Right ventricle myocardium superior (tissue), 1 donor: ENCODE measurements at places on chromosomes 7 and 10.

GRCh38 chr7:12196386-12196785 lies 14.7 kb upstream of the TMEM106B start:
- no peak for DNase-seq

DNA sequence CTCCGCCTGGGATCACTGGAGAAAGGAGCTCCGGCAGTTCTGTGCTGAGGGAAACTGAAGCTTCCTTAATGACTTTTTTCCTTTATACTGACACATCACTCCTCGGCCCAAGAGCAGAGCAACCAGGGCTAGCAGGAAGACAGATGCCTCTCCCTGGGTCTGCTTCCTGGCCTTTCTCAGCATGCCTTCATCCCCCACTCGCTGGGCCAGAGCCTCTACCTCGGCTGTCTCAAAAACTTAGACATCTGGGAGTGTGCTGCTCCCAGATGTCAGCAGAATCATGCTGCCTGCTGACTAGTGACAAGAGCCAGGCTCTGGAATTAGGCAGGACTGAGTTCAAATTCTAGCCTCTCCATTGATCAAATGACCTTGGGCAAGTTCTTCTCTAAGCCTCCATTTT lies 24.4 kb upstream of the LRRC4 start:
- DNase-seq = no peak

DNA sequence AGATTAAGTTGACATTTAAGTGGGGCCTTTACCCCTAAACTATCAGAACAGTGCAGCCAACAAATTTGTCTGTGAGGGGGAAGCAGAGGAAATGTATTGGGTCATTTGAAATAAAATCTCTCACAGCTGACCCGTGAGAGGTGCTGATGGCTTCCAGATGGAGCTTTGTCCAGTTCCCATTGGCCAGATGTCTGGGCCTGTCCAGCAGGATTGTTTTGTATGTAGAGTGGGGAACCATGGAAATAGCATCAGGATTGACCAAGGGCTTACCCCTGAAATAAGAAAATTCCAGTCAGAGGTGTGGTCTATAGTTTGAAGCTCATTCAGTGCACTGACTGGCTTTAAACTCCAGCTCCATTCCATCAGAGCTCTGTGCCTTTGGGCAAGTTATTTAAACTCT lies 50.6 kb downstream of the INHBA start:
- DNase-seq = no peak

DNA sequence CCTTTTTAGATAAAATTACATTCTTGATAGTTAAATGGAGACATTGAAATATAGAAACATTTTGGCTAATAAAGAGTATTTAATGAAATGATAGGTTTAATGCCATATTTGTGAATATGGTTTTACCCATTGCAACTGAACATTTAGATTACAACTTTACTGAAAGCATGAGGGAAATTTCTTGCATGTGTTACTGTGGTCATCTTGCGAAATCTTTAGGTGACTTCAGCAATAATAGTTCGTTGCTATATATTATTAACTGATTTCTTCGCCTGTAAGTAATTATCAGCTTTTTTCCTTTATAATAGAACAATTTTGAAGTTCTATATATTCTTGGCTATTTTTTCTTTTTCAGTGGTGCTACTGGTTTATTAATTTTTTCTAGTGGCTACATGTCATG lies 83.2 kb downstream of the MLLT10 start:
- DNase-seq = no peak

GRCh38 chr7:26055241-26055640 lies 96.8 kb upstream of the NFE2L3 start:
- no peak for DNase-seq

DNA sequence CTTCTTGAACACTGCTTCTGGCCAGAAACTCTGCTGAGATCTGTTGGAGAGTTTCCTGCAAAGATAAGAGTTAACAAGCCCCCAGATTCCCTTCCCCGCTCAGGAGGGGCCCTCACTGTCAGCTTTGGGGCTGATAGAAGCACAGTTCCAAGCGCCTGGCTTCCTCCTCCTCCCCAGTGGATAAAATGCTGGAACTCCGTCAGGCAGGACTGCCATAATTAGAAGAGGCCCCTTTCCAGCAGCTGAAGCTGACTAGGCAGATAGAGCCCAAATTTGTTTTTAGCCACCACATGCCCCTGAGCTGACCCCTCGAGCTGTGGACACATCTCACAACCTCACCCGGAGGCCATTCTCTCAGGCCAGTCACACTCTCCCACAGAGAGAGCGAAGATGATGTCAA lies 89.4 kb downstream of the TBXAS1 start:
- DNase-seq = peak; percentile 53

DNA sequence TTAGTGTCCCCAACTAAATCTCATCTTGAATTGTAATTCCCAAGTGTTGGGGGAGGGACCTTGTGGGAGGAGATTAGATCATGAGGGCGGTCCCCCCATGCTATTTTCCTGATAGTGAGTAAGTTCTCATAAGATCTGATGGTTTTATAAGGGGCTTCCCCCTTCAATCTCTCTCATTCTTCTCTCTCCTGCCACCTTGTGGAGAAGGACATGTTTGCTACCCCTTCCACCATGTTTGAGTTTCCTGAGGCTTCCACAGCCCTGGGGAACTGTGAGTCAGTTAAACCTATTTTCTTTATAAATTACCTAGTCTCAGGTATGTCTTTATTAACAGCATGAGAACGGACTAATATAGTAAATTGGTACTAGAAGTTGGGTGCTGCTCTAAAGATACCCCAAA lies 365.6 kb downstream of the ANKRD7 start:
- DNase-seq = no peak

GRCh38 chr10:87861953-87862678 lies 1.2 kb downstream of the KLLN start:
- peak; percentile 98 for DNase-seq

DNA sequence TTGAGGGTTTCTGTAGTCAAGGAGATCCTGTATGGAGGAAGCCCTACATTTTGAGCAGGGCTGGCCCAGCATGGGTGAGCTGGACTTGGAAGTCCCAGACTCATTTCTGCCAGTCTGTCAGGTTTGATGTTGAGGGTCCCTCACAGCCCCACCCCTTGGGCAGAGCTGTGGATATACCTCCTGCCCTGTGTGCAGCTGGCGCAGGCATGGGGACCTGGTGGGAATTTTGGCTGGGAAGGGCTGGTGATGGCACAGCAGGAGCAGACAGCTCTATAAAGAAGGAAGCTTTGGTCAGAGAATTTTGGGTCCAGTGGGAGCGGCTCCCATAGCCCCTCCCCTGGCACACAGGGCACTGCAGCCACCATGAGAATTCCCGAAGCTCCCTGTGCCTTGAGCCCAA lies 482.6 kb downstream of the RPS24 start:
- DNase-seq = no peak

GRCh38 chr7:151351967-151352366 lies 10.4 kb downstream of the NUB1 start:
- no peak for DNase-seq

GRCh38 chr7:33050535-33051318 lies 11.8 kb downstream of the NT5C3A start:
- no peak for DNase-seq

- DNase-seq = no peak
Measured at GRCh38 chr7:158811461-158811860, 17.8 kb downstream of the ESYT2 start.

DNA sequence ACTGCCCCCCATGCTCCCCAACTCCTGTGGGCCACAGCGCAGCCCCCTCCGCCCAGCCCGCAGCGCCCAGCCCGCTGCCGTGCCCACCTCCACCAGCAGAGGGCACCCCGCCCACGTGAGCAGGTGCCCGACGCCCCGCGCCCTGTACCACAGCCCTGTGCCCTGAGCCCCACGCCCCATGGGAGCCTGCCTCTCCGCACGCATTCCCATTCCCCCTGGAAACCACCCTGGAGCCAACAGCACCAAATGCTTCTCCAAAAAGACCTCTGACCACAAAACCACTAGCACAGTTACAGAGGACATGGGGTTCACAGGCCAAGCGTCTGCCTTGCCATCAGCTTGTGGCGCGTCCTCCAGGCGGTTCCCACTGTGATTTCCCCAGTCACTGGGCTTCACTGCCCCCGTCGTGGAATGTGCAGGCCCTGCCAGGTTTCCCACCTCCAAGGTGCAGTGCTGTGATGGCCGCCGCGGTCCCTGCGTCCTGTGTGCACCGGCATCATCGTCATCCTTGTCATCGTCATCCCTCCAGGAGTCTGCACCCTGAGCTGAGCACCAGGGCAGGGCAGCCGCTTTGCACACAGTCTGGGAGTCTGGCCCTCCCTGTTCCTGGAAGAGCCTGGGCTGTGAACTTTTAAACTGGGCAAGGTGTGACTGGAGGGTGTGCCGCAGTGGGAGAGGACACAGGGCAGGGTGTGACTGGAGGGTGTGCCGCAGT lies 61.7 kb downstream of the PWWP2B start:
- DNase-seq = peak; percentile 81

GRCh38 chr10:24277771-24278170 lies 68.8 kb downstream of the KIAA1217 start:
- DNase-seq = peak; percentile 44

DNA sequence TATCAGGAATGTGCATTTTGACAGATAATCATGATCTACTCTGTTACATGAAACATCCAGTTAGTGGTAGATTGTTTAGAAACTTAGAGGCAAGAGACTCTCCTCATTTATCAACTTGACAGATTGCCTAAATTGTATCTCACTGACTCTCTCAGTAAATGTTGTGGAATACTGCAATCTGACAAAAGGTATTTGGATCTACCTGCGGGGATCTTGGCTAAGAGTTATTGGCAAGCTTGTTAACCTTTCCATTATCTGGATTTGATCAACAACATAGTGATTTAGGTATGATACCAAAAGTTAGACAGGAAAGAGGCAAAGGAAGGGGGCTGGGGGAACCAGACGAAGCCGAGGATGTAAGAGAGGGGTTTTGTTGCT lies 2.0 kb downstream of the VSTM2A start:
- no peak for DNase-seq

GRCh38 chr7:49791088-49791741 lies 17.8 kb downstream of the VWC2 start:
- no peak for DNase-seq

DNA sequence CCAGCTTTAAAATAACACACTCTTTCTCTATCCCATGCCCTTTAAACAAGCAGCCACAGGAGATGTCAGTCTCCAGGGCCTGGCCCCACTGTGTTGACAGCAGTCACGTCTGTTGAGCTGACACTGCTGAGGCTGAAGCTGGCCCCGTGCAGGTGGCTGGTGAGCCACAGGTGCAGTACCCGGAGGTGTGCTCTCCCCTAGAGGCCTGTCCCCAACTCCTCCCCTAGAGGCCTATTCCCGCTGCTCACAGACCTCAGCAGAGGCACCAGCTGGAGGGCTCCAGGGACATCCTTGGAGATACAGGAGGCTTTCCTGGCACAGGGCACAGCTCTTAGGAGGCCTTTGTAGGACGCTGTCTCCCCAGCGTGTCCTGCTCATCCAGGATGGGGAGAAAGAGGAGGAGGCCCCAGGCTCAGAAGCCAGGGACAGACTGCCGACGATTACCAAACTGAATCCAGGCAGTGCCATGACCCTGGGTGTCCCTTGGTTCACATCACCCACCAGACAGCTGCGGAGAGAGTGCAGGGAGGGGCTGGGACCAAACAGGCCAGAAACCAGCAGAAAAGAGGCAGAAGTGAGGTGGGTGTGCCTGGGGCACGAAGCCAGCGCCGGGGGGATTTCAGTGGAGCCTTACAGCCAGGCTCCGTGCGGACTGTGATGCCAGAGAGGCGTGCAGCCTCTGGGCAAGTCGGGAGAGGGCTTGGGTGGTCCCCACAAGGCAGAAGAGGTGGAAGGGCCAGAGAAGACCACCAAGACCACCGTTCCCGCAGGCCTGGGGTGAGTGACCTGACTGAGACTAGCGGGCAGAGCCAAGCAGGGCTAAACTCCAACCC lies 18.5 kb upstream of the TTYH3 start:
- no peak for DNase-seq

DNA sequence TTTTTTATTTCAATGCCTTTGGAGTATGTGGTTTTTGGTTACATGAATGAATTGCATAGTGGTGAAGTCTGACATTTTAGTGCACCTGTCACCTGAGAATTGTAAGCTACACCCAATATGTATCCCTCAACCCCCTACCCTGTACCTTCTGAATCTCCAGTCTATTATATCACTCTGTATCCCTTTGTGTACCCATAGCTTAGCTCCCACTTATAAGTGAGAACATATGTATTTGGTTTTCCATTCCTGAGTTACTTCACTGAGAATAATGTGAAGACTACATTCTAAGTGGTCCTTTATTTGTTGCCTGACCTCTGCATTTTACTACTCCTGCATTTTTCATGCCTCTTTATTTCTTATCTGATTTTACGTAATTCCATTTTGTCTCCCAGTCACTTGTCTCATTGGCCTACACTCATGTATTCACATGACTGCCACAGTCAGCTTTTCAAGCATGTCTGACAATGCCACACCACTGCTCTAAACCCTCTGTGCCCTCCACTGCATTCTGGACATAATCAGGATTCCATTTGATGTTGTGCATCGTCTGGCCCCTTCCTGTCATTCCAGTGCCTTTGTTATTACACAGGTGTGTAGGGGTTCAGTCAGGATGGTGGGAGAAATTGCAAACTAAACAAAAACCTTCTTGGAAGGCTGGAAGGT lies 1325.5 kb downstream of the XPNPEP1 start:
- DNase-seq = no peak

DNA sequence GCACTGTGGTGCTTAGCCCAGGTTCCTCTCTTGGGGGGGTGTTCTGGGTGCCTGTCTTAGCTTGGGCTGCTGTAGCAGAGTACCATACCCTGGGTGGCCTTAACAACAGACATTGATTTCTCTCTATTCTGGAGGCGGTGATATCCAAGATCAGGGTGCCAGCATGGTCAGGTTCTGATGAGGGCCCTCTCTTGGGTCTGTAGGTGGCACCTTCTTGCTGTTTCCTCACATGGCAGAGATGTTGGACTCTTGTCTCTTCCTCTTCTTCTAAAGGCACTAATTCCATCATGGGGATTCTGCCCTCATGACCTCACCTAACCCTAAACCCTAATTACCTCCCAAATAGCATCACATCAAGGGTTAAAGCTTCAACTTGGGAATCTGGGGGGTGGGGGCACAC lies 19.9 kb upstream of the CRHR2 start:
- no peak for DNase-seq

GRCh38 chr7:84686373-84686772 lies 491.8 kb upstream of the SEMA3A start:
- DNase-seq = no peak

DNA sequence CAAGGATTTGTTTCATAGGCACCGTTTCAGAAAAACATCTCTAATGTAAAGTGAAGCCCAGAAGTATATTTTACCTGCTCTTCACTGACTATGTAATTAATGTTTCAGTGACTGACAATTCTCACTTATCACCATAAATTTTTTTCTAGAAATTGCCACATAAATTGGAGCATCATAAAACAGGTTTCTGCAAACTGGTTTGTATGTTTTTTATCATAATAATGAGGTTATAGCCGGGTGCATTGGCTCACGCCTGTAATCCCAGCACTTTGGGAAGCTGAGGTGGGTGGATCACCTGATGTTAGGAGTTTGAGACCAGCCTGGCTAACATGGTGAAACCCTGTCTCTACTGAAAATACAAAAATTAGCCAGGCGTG lies 39.4 kb downstream of the SYPL1 start:
- DNase-seq = no peak

- no peak for DNase-seq
Measured at GRCh38 chr7:122715183-122715582, 12.5 kb upstream of the RNF148 start.
